ENCODE measurements at places on chromosomes 4 and X.

GRCh38 chrX:40952855-40953254, 132.4 kb upstream of the USP9X start:
- no peak for DNase-seq

DNA sequence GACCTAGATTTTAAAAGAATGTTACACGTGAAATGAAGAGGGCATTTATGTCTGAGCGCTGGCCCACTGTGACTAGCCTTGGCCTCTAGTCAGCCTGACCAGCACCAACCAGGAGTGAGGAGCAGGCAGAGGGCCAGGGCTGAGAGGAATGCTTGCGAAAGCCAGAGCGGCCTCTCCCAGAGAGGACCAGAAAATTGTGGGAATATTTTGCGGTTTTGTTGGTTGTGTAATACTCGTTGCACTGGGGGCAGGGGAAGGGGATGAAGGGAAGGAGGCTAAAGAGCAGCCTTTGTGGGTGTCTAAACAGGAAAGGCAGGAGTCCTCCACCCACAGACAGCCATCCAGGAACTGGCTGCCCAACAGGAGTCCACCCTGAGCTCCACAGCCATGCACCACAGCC, 3.8 kb downstream of the GABRE start:
- no peak for DNase-seq

- no peak for DNase-seq
Measured at GRCh38 chr4:97013711-97014110, 1129.6 kb downstream of the STPG2 start.

DNA sequence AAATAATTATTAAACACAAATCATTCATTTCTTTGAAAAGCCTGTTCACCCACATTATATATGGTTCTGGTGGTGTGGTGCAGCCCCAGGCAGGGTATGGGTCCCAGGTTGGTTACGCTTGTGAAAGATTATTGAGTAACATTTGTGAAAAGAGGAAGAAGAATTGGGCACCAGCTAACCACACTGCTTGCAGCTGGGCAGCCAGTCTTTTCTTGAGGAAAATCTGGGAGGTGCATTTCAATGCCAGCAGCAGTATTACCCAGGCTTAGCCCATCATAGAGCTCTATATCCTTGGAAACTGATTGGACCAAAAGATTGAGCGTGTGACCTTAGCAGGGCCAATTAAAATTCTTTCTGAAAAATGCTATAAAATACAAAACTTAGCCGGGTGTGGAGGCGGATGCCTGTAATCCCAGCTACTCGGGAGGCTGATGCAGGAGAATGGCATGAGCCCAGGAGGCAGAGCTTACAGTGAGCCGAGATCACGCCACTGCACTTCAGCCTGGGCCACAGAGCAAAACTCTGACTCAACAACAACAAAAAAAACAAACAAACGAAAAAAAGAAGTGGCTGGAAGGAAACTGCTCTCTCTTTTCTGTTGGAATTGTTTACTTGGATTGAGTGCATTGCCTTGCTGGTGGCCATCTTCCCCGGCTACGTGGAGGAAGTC, 9.7 kb upstream of the PLAC8 start:
- no peak for DNase-seq

DNA sequence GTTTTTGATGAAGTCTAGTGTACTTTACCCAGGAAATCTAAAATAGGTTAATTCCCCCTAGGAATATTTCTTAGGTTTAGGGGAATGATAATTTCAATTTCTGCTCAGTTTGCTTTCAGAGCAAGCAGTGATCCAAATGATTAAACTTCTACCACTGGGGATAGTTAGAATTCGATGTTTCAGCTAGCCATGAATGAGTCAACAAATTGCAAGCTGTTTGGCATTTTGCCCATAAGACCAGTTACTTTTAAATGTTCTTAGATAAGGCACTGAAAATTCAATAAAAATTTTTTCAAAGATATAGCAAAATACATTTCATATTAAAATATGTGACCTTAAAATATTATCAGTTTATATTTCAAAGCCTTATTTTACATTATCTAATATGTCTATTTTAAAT, 993.6 kb downstream of the ARAP2 start:
- DNase-seq, result no peak

GRCh38 chrX:150594584-150594983, 26.2 kb downstream of the MTM1 start:
- no peak for DNase-seq

- DNase-seq, result no peak
Measured at GRCh38 chr4:135186002-135186401, 984.4 kb upstream of the PABPC4L start.

DNA sequence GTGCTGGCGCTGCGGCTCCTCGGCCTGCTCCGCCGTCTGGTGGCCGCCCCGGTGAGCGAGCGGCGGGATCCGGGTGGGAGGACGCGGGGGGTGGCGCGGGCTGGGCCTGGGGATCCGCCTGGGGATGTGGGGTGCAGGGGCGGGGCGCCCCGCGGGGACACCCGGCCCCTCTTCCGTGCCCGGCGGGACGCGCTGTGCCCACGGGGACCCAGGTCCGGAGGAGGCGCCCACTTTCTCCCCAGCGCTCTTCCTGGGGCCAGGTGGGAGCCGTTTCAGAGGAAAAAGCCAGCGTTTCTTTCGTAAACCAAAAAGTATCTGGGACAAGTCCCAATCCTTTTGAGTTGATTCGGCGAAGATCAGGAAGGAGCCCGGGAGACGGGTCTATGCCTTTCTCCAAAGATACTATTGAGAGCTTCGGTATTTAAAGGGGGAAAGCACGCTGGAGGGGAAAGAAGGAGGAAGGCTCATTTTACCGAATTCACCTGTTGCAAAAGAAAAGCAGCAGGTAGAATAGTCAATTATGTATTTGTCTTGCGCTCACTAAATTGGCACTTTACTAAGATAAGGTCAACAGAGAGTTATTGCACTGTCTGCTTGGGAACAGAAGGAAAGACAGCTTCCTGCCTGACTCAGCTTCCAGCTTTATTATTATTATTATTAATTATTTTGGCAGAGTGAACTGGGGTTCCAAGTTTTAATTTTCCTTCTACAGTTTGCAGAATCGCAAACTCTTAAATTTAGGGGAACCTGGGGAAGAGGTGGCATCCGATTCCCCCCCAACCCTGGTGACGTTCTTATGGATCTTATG, 81.5 kb upstream of the CD99 start:
- DNase-seq, result no peak

DNA sequence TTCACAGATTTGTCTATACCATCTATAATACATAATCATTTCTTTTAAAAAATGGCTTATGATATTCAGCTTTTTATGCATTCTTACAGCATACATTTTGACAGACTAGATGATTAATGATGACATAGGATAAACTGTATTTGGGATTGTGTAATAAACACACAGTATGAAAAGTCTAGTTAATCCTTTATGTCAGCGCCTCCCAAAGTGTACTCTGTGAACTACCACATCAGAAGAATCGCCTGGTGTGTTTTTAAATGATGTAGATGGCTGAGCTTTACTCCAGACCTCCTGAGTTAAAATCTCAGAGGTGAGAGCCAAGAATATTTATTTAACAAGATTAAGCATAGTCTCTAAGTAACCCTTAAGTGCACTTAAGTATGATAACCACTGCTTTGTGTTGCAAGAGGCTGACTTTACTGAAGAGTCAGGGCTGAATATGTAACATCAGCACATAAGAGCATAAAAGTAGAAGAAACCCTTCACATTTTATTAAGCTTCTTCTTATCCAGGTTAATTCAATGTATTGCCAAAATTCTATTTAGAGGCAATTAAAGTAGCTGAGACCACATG, 104.2 kb downstream of the ANK2 start:
- no peak for DNase-seq

- no peak for DNase-seq
Measured at GRCh38 chr4:66357316-66357715, 687.0 kb upstream of the EPHA5 start.

DNA sequence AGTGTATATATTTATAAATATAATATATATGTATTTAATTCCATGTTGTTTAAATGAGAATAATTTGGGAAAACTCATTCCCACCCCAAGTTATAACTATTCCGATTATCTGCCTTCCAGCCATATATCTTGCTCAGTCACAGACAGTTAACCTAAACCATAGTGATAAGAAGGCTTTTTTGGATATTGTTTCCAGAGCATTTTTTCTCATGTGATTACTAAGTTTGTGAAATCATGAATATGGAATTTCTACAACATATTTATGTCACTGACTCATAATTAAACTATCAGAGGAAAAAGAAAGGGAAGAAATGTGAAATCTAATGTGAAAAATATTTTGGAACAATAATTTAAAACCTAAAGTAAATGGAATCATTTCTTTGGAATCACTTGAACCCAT, 1163.5 kb upstream of the PABPC4L start:
- no peak for DNase-seq

GRCh38 chr4:184481544-184481943, 7.2 kb upstream of the IRF2 start:
- no peak for DNase-seq

DNA sequence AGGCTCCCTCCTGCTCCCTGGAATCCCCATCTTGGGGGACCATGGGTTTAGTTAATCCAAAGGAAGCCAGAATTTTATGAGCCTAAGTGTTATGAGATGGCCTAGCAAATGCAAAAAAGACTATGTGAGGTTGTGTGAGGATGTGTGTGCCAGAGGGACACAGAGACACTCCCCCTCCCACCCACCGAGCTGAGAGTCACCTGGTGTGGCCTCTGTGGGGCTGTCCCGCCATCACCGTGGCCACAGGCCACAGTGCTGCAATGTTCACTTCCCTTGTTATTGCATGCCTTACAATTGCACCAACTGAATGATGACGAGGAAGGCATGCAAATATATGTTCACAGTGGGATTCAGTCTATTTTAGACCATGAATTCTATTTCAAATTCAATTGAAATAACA, 601 bp upstream of the FGFBP2 start:
- DNase-seq, result no peak

GRCh38 chr4:172042714-172043114, 229.5 kb downstream of the GALNTL6 start:
- DNase-seq, result peak; percentile 39

GRCh38 chr4:143302536-143302935, 34.1 kb upstream of the GAB1 start:
- no peak for DNase-seq

- DNase-seq, result no peak
Measured at GRCh38 chr4:150769248-150769647, 187.3 kb downstream of the MAB21L2 start.

GRCh38 chrX:29143356-29143755, 556.1 kb downstream of the IL1RAPL1 start:
- no peak for DNase-seq

DNA sequence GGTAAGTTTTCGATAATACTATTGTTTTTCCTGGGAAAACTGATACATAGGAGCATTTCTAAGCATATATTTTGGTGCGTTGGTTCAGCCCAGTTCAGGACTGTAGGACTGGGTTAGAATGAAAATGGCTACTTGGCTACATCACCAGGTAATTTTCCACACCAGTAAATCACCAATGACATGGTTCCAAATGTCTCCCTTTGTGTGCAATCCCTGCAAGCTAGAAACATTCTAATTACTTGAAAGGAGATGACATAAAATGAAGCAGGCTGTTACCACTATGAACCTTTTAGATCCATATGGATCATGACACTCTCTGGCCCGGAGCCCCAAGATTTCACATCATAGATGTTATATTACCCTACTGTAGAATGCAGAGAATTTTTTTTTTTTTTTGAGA, 577.4 kb upstream of the FTHL17 start:
- DNase-seq, result no peak

- DNase-seq, result no peak
Measured at GRCh38 chr4:12778191-12778590, 705.9 kb downstream of the RAB28 start.

DNA sequence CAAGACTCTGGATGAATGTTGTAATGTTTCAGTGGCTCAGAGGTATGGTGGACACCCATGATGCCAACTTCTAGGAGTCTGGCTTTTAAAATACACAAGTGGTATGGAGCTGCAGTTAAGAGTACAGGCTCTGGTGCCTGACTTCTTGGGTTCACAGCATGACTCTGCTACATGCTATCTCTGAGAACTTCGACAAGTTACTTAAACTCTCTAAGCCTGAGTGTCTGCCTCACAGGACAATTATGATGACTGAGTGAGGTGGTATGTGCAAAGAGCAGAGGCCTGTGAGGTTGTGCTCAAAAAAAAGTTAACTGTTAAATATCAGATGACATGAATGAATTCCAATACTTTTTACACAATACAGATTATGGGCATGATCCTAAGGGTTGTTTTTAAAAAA, 90.9 kb upstream of the SRD5A3 start:
- no peak for DNase-seq

- DNase-seq, result no peak
Measured at GRCh38 chrX:140163371-140164159, 198.2 kb upstream of the CXorf66 start.

DNA sequence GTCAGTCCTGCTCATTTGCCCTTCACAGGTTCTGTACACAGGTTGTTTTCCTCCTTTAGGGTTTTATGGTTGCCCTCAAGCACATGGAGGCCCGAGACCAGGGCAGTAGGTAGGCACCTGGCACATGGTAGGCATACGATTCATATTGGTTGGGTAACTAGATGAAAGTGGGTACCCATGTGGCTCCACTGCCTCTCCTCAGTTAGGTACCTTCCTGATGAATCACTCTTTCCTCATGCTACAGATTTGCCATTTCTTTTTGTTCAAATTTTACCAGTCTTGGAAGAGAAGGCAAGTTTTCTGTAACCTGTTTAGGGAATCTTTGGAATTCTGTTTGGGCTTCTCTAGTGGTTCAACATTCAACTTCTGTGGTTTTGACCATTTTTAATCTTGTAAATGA, 121.3 kb downstream of the FHIP1A start:
- DNase-seq, result no peak

DNA sequence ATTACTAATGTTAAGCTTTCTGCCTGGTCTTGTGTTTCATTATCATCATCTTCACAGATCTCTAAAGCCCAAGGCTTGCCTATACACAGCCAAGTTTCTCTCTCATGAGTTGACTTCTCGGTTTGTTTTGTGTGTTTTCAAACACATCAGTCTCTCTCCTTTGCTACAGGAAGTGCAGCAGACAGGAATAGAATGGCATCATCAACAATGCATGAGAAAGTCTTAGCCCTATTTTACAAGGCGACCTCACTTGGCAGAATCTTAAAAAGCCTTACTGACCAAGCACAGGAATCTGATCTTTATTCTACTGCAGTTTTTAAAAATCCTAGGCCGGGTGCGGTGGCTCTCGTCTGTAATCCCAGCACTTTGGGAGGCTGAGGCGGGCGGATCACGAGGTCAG, 36.8 kb downstream of the CC2D2A start:
- no peak for DNase-seq

DNA sequence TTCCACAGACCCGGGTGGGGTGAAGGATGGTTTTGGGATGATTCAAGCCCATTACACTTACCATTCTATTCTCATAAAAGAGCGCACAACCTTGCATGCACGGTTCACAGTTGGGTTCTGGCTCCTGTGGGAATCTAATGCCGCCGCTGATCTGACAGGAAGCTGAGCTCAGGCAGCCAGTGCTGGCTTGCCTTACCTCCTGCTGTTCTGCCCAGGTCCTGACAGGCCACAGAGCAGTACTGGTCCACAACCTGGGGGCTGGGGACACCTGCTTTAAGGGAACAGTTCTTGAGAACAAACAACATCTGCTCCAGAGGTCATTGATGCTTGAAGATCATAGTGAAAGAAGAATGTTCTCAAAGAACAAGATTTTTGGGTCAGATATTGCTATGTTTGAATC, 8.0 kb upstream of the HS3ST1 start:
- DNase-seq, result no peak
